ENCODE measurements at places on chromosomes 16 and 17.
A peak's percentile ranks its signal among the peaks of the same experiment; 100 is the strongest.

DNA sequence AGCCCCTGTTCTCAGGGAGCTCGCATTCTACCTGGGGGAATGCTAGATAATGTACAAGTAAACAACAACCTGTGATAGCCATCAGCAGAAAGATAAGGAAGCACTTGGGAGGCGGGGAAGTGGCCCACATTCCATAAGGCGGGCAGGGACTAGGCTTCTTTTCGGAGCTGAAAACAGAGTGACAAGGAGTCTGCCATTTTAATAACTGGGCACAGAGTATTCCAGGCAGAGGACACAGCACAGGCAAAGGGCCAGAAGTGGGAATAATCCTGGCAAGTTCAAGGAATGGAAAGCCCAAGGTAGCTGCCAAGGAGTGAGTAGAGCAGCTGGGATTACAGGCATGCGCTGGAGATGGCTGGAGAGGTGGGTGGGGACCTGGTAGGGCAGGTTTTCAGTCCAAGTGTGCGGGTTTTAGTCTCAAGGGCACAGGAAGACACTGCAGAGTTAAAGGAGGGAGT is 24.3 kb downstream of the USP43 start:
- DNase-seq: peak; percentile 6

DNA sequence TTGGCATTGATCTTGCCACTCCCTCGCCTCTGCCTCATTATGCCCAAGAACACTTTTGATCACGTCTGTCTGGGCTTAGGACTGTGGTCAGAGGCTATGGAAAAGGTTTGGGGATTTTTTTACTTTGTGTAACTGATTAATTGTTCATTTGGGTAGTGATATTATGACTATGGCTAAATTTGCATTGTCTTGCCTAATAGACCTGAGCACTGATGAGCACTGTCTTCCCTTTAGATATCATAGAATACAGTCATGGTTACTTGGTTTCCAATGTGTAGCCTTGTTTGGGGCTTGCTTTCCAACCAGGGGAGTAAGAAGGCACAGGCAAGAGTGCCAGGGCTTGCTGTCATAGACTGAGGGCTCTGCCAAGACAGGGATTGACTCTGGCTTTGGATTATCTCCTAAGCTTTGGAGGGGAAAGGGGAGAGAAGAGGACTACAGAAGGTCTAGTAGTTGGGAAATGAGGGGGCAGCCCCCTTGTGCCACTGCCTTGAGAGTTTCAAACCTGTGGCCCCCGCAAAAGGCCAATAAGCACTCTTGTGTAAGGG is 13.7 kb downstream of the LIMD2 start:
- DNase-seq: no peak

DNA sequence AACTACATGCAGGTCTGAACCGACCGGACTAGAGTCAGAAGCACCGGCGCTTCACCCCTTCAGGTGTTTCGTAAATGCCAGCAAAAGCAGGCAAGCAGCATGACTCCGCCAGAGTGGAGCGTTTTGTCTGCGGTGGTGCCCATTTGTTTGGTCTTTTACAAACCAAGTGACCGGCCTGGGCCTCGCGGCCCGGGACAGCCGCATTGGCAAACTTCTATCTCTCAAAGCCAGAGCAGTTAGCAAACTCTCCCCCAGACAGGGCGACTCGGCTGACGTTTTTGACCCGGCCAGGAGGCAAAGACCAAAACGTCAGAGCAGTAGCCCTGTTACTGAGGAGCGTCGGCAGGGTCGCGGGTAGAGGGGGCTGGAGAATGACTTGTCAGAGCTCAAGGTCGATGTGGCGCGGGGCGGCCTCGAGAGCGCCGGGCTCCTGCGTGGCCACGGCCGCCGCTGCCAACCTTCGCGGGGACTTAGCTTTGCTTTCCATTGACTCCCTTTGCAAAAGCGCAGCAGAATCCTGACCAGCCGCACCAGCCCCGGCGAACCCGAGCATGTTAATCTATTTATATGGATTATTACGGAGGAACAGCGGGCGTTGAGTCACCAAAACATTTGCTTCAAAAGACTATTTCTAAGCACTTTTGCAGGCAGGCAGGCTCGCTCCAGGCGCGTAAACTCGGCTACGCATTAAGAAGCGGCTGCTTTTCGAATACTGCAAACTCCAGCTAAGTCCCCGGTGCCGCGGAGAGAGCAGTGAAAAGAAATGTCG is 763 bp upstream of the SOX9 start:
- peak; percentile 61 for DNase-seq

- no peak for DNase-seq
Observed at GRCh38 chr17:4607261-4607741, 23.0 kb downstream of the SMTNL2 start.

DNA sequence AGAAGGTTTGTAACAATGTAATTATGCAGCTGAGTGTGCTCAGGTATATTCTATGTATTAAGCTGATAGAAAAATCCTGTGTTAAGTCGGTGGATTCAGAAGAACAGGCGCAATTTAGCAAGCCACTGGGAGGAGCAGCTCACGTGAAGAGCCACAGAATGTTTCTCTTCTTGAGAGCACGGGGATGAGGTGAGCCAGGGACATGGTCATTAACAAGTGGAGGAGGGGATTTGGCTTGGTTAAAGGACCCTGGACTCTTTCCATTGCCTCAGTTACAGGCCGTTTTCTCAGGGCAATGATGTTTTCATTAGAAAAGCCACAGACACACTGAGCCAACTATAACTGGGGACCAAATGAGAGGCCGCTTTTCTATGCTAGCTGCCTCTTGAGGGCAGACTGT is 178.7 kb downstream of the SNX29 start:
- DNase-seq: no peak

DNA sequence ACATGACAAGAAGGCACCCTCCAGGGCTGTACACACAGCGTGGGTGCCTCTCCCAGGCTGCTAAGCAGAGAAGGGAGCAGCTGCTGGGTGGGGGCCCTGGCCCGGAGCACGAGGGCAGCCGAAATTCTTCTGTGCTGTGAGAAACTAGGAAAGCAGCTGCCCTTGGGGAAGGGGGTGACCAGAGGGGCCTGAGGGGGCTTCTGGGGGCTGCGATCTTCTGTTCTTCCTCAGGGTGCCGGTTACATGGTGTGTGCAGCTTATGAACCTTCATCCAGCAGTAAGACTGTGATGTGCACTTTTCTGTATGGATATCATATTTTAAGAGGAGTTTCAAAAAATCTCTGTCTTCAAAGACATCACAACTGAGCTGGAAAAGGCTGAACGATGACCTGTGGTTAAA is 43.2 kb upstream of the METRNL start:
- DNase-seq: no peak

DNA sequence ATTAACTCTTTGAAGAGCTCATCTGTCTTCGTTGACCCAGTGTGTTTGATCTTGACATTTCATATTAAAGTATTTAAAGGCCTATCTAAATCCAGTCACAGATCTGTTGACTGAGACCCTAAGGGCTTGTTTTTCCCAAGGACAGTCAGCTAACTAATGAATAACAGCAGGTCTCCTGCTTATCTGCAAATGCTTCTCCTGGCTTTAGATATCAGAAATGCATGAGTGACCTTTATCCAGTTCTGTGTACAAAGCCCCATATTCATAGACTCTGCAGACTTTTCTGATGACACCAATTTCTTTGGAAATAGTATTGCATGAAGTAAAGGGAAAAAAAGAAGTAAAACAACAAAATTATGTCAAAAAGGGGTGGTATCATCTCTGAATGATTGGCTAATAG is 70.3 kb downstream of the YPEL2 start:
- DNase-seq: no peak

GRCh38 chr17:69175625-69176456 is 34.1 kb upstream of the ABCA6 start:
- peak; percentile 93 for DNase-seq

DNA sequence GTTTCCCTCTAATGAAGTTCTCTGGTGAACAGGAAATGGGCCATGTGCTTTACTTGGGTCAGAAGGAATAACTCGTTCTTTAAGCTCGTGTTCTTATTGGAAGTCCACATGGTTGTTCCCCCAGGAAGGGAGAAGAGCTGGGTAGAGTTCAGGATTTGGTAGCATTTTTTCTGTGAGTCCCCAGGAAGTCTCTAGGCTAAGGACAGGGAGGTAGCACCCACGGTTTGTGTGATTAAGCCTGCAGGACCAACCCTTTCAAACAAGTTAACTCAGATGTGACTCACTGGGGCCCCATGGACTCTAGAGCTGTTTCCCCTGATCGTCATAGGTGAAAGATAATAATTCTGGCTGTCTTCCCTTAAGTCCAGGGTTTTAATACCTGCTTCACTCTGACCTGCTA is 16.4 kb downstream of the SAP30BP start:
- DNase-seq: peak; percentile 84

GRCh38 chr17:73933164-73933766 is 270.2 kb upstream of the RPL38 start:
- no peak for DNase-seq

DNA sequence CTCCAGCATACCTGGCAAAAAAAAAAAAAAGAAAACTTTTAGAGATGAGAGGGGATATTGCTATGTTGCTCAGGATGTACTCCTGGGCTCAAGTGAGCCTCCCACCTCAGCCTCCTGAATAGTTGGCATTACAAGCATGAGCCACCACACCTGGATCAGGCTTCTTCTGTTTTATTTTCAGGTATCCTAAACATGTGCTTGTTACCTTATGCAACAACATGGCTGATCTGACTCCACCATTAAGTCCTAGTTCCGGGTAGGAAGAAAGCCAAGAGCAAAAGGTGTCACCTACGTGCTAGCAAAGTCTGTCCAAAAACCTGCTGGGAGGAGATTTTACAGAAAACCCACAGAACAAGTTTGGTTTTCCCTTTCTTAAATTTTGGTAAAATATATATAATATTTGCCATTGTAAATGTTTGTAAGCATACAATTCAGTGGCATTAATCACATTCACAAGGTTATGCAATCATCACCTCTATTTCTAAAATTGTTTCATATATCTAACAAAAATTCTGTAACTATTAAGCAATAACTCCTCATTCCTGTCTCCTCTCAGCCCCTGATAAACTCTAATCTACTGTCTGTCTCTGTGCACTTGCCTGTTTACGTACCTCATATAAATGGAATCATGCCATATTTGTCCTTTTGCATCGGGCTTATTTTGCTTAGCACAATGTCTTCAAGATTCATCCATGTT is 9.1 kb upstream of the CACNG3 start:
- DNase-seq: no peak

- DNase-seq: no peak
Observed at GRCh38 chr17:74637926-74638325, 14.4 kb upstream of the CD300E start.

GRCh38 chr17:81381632-81382577 is 13.4 kb upstream of the BAHCC1 start:
- no peak for DNase-seq

GRCh38 chr16:27685807-27686206 is 135.9 kb downstream of the KATNIP start:
- DNase-seq: no peak

DNA sequence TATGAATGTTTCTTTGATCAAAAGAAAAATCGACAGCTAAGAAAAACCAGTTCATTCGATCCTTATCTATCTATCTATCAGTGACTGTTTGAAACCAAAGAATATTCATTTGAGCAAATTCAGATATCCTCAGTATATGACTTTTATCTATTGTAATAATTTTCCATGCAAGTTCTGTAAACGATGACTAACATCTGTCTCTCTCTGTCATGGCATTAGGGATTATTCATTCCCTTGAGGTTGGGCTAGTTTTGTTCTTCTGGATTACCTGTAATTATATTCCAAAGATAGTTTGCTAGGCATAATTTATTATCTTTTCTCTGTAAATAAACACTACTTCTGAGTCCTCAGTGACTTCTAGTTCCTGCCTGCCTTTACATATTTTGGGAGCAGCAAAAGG is 497.7 kb upstream of the CDH11 start:
- no peak for DNase-seq

GRCh38 chr16:23771642-23772041 is 16.8 kb downstream of the CHP2 start:
- DNase-seq: peak; percentile 10

- no peak for DNase-seq
Observed at GRCh38 chr16:29922326-29922725, 3.7 kb downstream of the KCTD13 start.

- DNase-seq: peak; percentile 62
Observed at GRCh38 chr16:70529051-70529777, 5.6 kb downstream of the SF3B3 start.

DNA sequence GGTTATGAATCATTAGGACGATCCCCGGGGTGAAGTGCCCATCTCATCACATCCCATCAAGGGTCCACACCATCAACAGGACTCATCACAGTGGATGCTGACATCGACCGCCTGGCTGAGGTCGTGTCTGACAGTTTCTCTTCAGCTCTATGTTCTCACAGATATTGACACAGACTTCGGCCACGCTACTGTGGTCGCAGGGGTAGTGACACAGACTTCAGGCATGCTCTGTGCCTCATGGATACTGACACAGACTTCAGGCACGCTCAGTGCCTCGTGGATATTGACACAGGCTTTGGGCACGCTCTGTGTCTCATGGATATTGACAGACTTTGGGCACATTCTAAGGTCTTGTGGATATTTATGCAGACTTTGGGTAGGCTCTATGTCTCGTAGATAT is 50.1 kb downstream of the KLHDC4 start:
- no peak for DNase-seq

GRCh38 chr16:77408607-77409006 is 26.2 kb downstream of the ADAMTS18 start:
- no peak for DNase-seq

GRCh38 chr17:79280866-79281572 is 206.4 kb downstream of the ENGASE start:
- DNase-seq: no peak

DNA sequence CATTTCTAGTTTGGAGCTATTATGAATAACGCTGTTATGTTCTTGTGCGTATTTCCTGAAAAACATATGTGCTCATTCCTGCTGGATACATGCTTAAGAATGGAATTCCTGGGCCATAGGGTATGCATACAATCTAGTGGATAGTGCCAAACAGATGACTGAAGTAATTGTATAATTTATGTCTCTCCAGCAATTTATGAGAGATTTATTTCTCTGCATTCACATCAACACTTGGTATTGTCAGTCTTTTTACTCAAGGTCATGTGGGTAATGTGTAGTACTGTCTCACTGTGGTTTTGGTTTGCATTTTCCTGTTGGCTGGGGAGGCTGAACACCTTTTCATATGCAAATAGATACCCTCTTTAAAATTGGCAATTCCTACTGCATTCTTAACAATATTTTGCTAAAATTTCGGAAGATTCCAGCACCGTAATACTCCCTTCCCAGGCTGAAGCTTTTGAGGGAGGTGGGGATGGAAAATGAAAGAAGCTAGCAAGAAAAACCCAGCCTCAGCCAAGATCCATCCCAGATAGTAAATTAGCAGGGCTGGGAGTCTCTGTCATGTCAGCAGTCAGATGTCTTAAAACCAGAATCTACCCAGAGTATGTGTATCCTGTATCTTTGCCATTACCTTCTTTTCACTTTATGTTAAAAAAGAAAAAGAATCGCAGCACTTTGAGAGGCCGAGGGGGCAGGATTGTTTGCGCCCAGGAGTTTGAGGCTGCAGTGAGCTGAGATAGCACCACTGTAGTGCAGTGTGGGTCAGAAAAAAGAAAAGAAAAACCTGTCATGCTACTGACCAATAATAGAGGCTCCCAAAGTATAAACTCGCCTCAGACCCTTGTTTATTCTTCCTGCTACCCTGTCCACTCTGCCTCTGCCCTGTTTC is 204.9 kb downstream of the LGALS9B start:
- DNase-seq: no peak

- peak; percentile 86 for DNase-seq
Observed at GRCh38 chr16:73068541-73069401, 20.8 kb upstream of the ZFHX3 start.

GRCh38 chr17:42202159-42202558 is 7.9 kb upstream of the GHDC start:
- no peak for DNase-seq
